Mesenteric fat pad (tissue), 1 donor: ENCODE measurements at places on chromosomes 12 and 14. TPM values are rescaled to one million over a fixed set of nuclear protein-coding genes. Genes with fewer than 3 reads are reported as not detected.

- no peak for DNase-seq
Observed at GRCh38 chr14:55898938-55899337, 219.3 kb upstream of the PELI2 start.

- no peak for DNase-seq
Observed at GRCh38 chr14:41498959-41499358, 107.7 kb upstream of the LRFN5 start.

CD163 gene
- total RNA-seq = 943 TPM

ACOT4 gene
- total RNA-seq = 4.9 TPM

DNA sequence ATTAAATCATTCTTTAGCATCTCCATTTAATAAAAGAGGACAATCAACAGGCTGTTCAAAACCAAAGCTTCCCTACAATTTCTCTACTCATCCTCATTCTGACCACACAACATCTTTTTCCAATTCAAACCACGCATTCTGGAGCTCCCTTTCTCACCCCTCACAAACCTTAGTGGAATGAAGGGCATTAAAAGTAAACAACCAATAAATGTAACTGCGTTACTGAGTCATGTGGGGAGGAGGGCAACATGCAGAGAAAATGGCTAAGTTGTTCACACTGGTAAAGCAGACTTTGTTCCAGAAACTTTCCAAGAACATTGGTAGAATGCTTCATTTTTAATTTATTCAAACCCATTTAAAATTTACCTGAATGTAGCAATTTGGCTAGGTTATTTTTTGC lies 19.6 kb downstream of the SOX5 start:
- no peak for DNase-seq

DNA sequence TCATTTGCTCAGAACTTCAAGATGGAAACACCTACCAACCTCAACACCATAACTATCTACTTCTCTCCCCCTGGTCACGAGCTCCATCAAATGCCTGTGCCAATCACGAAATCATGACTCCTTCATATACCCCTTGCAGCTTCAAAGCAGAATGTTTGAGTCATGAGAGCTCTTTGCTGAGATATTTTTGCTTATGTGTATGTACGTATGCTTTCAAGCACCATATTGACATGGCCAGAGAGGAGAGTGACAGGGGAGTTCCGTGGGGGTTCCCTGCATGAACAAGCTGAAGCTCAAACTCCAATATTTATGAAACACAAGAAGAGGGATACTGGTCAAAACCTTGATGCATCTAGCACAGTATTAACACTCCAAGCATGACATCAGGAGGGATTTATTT lies 374.4 kb downstream of the DPF3 start:
- no peak for DNase-seq

NANOG gene
- 0.35 TPM for total RNA-seq

- DNase-seq = no peak
Observed at GRCh38 chr12:65881348-65881961, 57.2 kb downstream of the HMGA2 start.

- DNase-seq = no peak
Observed at GRCh38 chr12:68261896-68262295, 8.5 kb upstream of the IL22 start.

CYP27B1 gene
- 1.8 TPM for total RNA-seq

- peak; percentile 82 for DNase-seq
Observed at GRCh38 chr12:1933342-1934051, 15.0 kb upstream of the CACNA2D4 start.

DNA sequence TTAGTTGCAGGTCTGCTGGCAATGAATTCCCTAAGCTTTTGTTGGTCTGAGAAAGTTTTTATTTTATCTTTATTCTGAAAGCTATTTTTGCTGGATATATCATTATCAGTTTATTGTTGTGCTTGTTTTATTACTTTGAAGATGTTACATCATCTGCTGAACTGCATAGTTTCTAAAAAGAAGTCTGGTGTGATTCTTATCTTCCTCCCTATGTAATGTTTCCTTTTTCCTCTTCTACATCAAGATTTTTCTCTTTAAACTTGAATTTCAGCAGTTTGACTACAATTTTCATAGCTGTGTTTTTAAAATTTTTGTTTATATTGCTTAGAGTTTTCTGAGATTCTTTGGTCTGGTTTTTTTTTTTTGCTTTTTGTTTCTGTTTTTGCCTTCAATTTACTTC lies 137.1 kb upstream of the PMCH start:
- no peak for DNase-seq

GRCh38 chr12:51961834-51962233 lies 10.3 kb downstream of the ACVR1B start:
- no peak for DNase-seq

SMIM41 gene
- 0.45 TPM for total RNA-seq

- no peak for DNase-seq
Observed at GRCh38 chr14:59123531-59123930, 64.9 kb upstream of the DAAM1 start.

DNA sequence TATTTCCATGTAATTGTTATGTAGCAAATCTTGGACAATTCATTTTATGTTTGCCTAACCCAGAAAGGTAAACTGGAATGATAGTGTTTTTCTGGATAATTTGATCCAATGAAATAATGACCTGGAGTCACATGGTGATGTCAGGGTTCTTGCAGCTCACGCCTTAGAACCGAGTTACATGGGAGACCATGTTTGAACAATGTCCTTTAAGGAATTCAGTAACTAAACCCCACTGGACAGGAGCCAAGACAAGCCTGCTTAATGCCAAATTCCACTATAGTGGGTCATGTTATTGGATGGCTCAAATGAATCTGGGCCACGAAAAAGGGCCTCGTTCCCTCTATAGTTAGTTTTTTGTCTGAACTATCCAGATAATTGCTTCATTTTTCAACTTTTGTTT lies 255.8 kb upstream of the HMGA2 start:
- no peak for DNase-seq

- DNase-seq = no peak
Observed at GRCh38 chr12:51480978-51481377, 56.3 kb downstream of the SLC4A8 start.

KRT1 gene
- total RNA-seq = not detected

MYL2 gene
- total RNA-seq = not detected

- no peak for DNase-seq
Observed at GRCh38 chr14:102063808-102064429, 22.9 kb downstream of the HSP90AA1 start.

GRCh38 chr12:3728686-3729085 lies 24.2 kb downstream of the CRACR2A start:
- DNase-seq = no peak

GRCh38 chr12:107465625-107466024 lies 220.0 kb upstream of the PWP1 start:
- no peak for DNase-seq

DNA sequence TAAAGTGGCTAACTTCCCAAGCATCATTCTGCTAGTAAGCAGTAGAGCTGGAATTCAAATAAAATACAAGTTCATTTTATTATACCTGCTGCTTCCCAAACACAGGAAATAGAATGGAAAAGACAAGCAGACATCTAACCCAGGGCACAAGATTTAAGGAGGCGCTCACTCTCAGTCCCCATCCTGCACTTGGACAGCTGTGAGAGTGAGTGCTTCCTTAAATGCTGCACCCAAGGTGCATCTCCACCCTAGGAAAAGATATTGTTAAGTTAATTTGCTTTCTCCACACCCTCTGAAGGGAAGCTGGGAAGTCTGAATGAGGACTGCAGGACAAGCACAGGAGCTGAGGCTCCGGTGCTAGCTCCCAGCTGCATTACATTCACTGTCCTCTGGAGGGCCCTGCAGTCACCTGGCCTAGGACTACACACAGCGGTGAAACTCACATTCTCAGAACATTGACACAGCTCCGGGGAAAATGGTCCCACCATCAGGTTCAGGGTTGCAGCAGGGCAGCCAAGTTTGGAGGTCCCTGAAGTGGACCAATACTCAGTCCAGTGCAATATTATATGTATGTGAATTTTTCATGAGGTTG lies 14.2 kb downstream of the HEBP1 start:
- no peak for DNase-seq

DNA sequence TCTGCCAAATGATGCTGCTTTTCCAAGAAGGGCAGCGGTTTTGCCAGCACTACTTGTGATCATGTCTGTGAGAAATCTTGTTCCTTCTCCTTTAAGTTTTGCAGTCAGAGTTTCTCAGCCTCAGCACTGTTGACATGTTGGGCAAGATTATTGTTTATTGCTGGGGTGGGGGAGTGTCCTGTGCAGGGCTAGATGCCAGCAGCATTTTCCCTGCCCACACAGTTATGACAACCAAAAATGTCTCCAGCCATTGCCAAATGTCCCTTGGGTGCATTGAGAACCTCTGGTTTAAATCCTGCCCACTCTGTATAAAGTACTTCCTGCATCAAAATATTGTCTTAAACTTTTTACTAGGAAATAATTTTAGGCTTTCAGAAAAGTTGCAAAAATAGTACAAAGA lies 20.0 kb downstream of the TMEM132C start:
- DNase-seq = no peak

ACOT6 gene
- total RNA-seq = not detected

GRCh38 chr14:28297559-28297958 lies 469.0 kb upstream of the FOXG1 start:
- no peak for DNase-seq

RFX4 gene
- 0.13 TPM for total RNA-seq

BCL11B gene
- total RNA-seq = 0.67 TPM

SENP1 gene
- 14.5 TPM for total RNA-seq

GRCh38 chr12:115404761-115405470 lies 720.9 kb upstream of the TBX3 start:
- no peak for DNase-seq

DNA sequence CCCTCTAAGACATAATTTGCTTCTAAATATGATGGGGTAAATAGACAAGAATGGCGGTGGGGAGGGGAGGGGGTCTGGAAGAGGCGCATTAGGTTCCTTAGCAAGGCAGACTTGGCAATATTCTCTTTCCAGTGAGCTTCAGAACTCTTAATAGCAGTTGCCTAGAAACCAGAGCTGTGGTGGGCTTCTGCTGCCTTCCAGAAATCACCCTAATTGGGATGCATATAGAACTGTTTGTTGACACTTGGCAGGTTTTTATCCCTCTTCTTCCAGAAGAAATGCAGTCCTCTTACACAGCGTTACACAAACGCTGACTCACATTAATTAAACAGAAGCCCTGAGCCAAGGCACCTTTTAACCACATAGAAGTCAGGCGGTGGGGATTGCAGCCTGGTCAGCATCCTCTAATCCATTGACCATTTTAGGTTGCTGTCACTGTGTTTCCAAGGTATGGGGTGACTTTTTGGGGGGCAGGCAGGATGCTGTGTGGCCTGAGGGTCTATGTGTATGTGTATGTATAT lies 114.1 kb downstream of the CCDC60 start:
- DNase-seq = no peak

DNA sequence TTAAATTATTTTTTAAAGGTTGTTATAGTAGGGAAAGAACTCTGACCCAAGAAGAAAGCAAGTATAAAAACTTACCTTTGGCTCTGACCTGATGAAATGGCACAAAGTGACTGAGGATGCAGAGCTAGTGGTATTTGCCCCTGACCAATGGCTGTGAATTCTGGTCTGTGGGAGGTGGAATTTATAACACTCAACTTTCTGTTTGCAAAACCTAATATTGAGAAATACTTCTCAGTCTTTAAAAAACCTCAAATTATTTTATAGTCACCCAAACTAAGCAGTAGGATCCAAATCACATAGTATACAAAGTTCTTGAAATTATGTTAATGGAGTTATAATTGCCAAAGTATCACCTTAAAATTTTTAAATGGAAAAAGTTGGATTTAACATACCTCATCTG lies at the start of gene EPYC:
Gene EPYC, minus strand, starts transcription at position 101 of the 400 bp plus-strand sequence. CDS start 2,407 bp downstream, outside the sequence.
- DNase-seq = no peak

SCAF11 gene
- total RNA-seq = 115 TPM
